CD4-positive, CD25-positive, alpha-beta regulatory T cell (primary cell): ENCODE measurements at places on chromosomes 16 and 17.

GRCh38 chr17:17321356-17322025 is 18.3 kb downstream of the NT5M start:
- no peak for DNase-seq

DNA sequence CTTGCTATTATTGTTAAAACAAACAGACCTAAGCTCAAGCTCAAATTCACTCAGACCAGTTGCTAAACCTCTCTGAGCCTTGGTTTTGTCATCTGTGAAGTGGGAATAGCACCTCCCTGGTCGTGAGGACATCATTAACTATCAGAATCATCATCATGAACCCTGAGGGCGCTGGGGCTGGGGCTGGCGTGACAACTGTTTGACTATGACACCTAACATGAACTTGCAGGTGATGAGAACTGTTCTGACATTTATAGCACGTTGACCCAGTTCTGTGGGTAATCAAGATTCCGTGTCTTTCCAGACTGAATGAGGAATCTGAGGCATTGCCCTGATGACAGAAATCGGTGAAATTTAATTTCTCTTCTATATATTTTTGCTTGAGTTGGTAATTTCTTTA is 71.3 kb upstream of the CDH5 start:
- no peak for DNase-seq

DNA sequence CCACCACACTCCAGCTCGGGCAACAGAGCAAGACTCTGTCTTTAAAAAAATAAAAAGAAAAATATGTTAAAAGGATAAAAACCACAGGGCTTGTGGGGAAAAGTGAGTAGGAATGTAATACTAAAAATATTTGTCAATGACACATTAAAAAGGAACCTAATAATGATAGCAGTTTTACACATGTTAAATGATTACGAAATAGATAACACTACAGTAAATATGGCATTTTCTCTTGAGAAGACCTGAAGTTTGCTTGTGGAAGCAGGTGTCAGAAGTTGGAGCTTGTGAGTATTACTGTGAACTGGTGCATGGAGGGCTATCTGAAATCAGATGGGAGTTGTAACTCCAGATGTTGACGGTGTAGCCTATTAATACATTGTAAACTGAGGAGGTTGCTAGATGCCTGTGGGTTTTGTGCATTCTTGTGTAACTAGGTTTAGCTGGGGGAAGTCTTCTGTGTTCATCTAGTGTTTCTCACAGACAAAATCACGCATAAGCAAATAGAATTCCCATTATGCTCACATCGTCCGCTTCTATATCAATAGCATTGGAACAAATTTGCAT is 44.2 kb upstream of the CLEC18A start:
- no peak for DNase-seq

DNA sequence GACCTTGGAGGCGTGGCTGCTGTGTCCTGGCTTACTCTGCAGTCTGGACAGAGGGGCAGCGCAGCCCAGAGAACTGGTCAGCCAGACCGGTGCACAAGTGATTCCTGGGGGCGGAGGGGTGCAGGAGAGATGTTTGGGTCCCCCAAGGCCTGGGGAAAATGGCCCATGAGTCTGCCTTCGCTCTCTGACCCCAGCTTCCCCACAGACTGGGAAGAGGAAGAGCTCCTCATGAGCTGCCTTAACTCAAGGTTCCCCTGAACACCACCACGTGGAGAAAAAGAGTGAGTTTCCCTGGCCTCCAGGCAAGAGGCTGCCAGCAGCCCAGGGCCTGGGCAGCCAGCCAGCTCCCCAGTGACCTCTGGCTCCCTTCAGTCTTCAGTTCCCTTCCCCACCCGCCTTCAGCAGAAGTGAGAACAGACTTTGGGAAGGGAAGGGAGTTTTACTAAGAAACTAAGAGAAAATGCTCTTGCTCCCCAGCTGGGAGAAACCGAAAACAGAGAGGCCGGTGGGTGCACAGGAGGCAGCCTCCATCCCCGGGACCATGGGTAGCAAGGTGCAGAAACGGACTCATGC is 2.0 kb upstream of the C17orf99 start:
- no peak for DNase-seq

- no peak for DNase-seq
These were observed 53.9 kb downstream of the AP2B1 start for GRCh38 chr17:35641032-35641431.

GRCh38 chr17:38600906-38601305 is 4.8 kb downstream of the SRCIN1 start:
- no peak for DNase-seq

DNA sequence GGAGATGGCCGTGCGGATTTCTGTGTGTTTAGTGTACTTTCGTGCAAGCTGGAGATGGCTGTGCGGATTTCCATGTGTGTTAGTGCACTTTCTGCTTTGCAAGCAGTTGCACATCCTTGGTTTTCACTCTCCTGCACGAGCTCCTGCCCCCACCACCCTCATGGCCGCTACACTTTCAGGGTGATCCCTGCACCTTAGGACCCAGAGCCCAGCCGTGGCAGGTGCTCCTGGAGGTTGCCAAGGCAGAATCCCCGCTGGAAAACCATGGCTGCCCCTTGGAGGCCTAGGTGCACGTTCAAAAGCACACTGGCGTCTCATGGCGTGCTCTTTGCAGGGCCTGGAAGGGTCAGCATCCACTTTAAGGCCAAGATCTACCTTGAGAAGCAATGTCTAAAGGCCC is 311.0 kb upstream of the TNRC6C start:
- no peak for DNase-seq

DNA sequence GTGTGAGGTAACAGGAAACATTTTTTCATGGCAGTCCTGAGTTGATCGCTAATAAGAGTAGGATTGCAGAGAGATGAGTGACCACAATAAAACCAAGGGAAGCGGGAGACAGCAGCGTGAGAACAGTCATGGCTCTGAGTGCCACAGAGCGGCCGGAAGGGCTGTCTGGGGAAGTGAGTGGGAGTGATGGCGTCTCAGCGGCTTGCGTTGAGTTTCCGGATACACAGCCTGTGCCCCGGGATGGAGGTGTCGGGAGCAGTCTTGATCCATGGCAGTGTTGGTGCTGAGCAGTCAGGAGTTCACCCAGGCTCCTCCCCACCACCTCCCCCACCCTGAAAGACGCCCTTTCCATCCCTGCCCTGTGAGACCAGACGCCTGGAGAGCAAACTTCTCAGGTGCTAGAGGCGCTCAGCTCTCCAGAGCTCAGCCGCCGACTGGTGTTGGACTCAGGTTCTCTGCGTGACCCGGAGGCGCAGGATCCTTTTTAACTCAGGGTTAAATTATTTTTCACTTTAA is 59.8 kb downstream of the BANP start:
- no peak for DNase-seq

- DNase-seq: no peak
These were observed 52.1 kb downstream of the METRNL start for GRCh38 chr17:83131401-83132011.

DNA sequence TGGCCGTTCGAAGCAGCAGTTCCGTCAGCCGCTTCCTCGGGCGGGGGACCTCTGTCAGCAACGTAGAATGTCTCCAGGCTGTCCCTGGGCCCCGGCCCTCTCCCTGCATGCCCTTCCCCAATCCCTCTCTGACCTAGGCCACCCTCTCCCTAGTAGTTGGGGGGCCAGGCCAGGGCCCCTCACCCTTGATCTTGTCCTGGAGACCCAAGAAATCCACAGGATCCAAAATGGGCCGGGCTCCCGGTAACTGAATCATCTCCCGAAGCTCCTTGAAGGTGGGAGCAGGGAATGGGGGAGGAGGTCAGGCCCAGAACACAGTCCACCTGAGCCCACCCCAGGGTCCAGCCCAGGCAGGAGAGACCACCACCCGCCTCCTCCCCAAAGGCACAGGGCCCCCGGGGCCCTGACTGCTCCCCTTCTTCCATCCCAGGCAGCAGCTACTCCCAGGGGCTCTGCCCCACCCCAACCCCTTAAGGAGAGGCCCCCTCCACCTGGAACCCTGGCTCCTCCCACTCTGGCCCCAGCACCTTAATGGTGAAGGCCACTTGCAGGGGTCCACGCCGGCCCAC is 4.7 kb upstream of the GRIN2C start:
- DNase-seq: no peak

DNA sequence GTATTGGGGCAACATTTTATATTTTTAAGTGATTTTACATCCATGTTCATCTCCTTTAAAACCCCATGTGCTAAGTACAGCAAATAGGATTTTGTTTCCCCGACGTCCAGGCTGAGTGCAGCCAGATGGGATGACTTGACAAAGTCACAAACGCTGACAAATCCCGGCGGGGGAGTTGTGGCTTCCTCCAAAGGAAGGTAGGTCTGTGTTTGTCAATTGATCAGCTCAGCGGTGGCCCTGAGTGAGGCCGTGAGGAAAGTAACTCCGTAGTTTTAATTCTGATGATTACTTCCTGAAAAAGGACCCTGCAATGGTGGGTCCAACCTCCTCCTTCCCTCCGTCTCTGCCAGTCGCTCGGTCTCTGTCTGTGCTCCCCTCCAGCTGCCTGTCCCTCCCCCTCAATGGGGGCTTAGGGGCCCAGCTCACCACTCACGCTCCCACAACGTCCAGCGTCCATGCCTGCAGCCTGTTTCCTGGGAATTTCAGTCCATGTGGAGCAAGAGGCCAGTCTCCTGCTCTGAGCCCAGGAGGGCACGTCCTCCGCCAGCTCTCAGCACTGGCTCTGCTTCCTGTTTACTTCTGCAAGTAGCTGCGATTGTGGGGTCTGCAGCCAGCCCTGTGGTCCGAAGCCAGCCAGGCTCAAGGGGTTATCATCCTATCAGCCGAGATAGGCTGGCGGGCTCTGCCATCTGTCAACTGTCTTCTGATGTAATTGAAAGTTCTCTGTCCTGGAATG is 209.4 kb upstream of the FOXF1 start:
- no peak for DNase-seq

DNA sequence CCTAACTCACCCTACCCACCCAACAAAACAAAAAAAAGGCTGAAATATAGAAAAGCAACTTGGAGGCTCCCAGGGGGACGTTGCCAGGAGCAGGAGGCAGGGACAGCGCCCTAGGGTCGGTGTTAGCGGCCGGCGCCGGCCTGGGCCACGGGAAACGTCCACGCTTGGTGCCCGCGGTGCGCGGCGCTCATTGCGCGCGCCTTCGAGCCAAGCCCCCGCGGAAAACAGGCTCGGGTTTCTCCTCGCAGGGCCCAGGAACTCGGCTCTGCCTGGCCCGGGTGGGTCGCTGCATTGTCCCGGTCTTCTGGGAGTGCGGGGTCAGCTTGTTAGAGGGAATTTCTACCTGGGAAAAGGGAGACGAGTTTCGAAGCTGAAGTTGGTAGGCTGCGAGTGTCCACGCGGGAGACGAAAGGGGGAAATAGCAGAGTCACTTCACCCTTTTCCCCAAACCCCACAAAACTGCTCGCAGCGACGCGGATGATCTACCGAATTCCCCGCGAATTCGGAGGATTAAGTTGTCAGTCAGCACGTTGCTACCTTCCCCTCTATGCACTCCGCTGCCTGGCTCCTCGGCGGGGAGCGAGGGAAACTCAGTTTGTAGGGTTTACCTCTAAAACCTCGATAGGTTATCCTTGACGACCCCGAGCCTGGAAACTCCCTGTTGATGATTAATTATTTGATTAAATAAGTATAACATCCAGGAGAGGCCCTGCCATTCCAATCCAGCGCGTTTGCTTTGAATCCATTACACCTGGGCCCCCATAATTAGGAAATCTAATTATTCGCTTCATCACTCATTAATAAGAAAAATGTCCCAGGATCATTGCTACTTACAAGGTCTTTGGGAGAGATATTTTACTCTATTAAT is 751 bp upstream of the FOXC2 start:
- no peak for DNase-seq

DNA sequence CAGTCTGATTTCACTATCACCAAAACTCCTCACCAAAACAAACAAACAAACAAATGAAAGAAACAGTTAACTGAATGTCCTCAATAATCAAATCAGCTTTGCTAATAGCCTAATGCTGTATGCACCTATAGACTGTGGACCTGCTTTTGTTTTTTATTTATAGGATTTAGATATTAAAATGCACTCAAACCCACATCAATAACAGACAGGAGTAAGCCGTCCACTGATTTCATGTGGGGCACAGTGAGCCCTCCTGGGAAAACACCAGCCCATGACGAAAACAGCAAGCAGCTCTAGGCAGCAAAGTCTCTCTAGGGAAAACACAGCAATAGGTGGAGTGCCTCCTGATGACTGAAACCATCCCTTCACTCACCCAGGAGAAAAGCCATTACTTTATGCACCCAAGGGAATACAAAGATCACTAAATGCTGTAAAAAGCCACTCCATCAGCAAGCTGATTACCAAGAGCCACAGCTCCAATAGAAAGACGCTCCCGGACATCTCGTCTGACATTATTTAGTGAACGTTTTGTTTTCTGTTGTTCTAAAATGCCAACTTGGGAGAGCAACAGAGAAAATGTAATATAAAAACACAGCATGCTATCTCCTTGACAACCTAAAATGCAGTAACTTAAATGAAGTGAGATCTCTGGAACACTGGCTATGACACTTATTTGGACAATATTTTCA is 47.8 kb downstream of the ANKFY1 start:
- DNase-seq: no peak

GRCh38 chr16:50842013-50842505 is 100.2 kb downstream of the CYLD start:
- DNase-seq: no peak

GRCh38 chr17:19461681-19462080 is 50.6 kb downstream of the RNF112 start:
- no peak for DNase-seq

DNA sequence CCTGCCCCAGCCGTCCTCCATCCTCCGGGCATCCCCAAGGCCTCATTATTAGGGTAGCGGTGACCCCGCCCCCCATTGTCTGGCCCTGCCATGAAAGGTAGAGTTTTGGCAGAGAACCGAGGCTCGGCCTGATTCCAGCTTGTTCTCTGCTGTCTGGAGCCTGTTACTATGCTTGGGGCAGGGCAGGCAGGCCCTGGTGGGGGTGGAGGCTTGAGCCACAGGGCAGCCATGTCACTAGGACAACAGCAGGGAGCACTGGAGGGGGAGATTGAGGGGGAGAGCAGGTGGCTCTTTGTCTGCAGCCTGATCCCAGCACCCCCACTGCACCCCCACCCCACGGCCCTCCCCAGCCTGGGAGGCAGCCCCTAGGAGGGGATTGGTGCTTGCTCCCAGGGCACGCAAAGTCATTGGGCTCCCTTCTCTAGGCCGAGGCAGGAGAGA is 15.4 kb downstream of the RHBDL3 start:
- no peak for DNase-seq

- DNase-seq: no peak
These were observed 130.6 kb downstream of the MYO1D start for GRCh38 chr17:32746280-32746679.
